Tibial nerve (tissue), 4 donors: ENCODE measurements at places on chromosomes 6 and 20. TPM values are rescaled to one million over a fixed set of nuclear protein-coding genes. Genes with fewer than 3 reads are reported as not detected.

DNA sequence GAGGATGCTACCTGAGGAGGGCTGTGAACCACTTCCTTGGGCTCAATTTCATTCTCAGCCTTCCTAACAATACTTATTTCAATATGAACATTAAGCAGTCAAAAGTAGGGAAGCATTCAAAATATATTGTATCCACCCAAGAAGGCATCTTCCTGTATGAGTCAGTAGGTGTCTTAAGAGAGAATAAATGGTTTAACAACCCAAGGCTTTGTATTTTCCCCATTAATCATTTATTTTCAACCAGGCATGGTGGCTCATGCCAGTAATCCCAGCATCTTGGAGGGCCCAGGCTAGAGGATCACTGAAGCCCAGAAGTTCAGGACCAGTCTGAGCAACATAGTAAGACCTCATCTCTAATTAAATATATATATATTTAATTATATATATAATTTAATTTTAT is 74.5 kb upstream of the MARCKS start:
- no peak overlapping the region for H3K27ac ChIP-seq
- no peaks in the 10 kb centered on the region for H3K36me3 ChIP-seq
- H3K4me3 ChIP-seq = no peak overlapping the region
- no peaks in the 10 kb centered on the region for H3K4me1 ChIP-seq
- no peaks in the 10 kb centered on the region for H3K27me3 ChIP-seq
- no peak for DNase-seq

DNA sequence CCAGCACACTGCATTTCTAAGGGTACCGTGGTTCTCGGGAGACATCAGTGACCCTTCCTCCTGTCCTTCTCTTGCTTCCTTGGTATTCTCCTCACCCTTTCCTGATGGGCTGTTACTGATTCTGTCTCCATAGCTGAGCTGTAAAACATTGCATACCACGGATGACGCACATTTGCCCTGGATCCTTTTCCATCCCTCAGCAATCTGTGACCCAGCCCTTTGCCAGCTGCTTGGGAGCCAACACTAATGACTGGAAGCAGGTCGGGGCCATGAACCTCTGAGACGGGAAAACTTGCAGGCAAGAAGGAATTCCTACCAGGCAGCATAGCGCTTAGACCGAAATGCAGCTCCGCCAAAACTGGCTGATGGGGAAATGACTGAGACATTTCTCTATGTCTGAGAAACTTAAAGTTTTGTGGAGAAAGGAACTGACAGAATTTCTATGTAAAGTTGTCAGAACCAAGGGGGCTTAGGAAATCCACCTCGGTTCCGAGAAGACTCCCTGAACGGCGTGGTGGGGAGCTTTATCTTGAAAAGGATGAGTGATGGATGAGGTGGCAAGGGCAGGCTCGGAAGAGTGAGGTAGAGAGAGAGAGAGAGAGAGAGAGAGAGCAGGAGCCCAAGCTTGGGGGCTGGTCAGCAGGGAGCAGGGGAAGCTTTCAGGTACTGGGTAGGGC is 19.2 kb downstream of the TUBB2B start:
- DNase-seq = peak; percentile 45
- no peak overlapping the region for H3K4me3 ChIP-seq
- no peaks in the 10 kb centered on the region for H3K27me3 ChIP-seq
- no peaks in the 10 kb centered on the region for H3K36me3 ChIP-seq
- peaks cover 9% of the 10 kb centered on the region for H3K4me1 ChIP-seq

GRCh38 chr6:133241901-133242636 is 912 bp downstream of the EYA4 start:
- no peak overlapping the region for H3K27ac ChIP-seq
- H3K4me3 ChIP-seq = peak overlapping the region; percentile 49
- no peaks in the 10 kb centered on the region for H3K4me1 ChIP-seq
- no peaks in the 10 kb centered on the region for H3K36me3 ChIP-seq

Gene TNFRSF6B
- 8.0 TPM for total RNA-seq

GRCh38 chr6:21855811-21856455 is 262.4 kb downstream of the SOX4 start:
- H3K4me3 ChIP-seq = no peak overlapping the region
- H3K36me3 ChIP-seq = no peaks in the 10 kb centered on the region
- H3K27me3 ChIP-seq = no peaks in the 10 kb centered on the region
- H3K27ac ChIP-seq = no peak overlapping the region
- DNase-seq = no peak

Gene IPCEF1
- total RNA-seq = 5.3 TPM

GRCh38 chr6:13425943-13426931 is 61.2 kb downstream of the GFOD1 start:
- no peaks in the 10 kb centered on the region for H3K36me3 ChIP-seq
- no peak overlapping the region for H3K4me3 ChIP-seq
- no peak for DNase-seq
- no peaks in the 10 kb centered on the region for H3K27me3 ChIP-seq

DNA sequence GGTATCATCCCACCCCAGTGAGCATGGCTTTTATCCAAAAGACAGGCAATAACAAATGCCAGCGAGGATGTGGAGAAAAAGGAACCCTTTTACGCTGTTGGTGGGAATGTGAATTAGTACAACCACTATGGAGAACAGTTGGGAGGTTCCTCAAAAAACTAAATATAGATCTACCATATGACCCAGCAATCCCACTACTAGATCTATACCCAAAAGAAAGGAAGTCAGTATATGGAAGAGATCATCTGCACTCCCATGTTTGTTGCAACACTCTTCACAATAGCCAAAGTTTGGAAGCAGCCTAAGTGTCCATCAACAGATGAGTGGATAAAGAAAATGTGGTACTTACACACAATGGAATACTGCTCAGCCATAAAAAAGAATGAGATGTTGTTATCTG is 5.9 kb upstream of the KIAA1755 start:
- no peaks in the 10 kb centered on the region for H3K27me3 ChIP-seq
- H3K27ac ChIP-seq = no peak overlapping the region
- DNase-seq = no peak
- peaks cover 8% of the 10 kb centered on the region for H3K4me1 ChIP-seq

Gene PLN
- 12.7 TPM for total RNA-seq

Gene BTN3A1
- 12.3 TPM for total RNA-seq

Gene LSM14B
- total RNA-seq = 29.1 TPM

GRCh38 chr6:18371010-18371409 is 16.1 kb upstream of the RNF144B start:
- H3K27ac ChIP-seq = no peak overlapping the region
- no peaks in the 10 kb centered on the region for H3K27me3 ChIP-seq
- DNase-seq = no peak
- no peaks in the 10 kb centered on the region for H3K36me3 ChIP-seq

Gene PRPF6
- 70.5 TPM for total RNA-seq

Gene ESR1
- total RNA-seq = 5.4 TPM

GRCh38 chr6:66538551-66539135 is 831.6 kb upstream of the EYS start:
- H3K36me3 ChIP-seq = no peaks in the 10 kb centered on the region
- DNase-seq = no peak
- H3K4me3 ChIP-seq = no peak overlapping the region
- no peaks in the 10 kb centered on the region for H3K27me3 ChIP-seq
- no peaks in the 10 kb centered on the region for H3K4me1 ChIP-seq
- H3K27ac ChIP-seq = no peak overlapping the region

DNA sequence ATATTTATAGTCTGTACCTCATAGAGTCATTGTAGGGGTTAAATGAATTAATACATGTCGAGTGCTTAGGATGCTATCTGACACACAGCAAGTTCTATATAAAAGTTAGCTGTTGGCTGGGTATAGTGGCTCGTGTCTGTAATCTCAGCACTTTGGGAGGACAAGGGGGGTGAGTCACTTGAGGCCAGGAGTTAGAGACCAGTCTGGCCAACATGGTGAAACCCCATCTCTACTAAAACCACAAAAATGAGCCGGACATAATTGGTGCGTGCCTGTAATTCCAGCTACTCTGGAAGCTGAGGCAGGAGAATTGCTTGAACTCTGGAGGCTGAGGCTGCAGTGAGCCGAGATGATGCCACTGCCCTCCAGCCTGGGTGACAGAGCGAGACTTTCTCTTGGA is 222.9 kb downstream of the UBE3D start:
- H3K27ac ChIP-seq = no peak overlapping the region
- no peaks in the 10 kb centered on the region for H3K4me1 ChIP-seq
- no peak for DNase-seq
- no peaks in the 10 kb centered on the region for H3K27me3 ChIP-seq

- peaks cover 9% of the 10 kb centered on the region for H3K36me3 ChIP-seq
- H3K27me3 ChIP-seq = no peaks in the 10 kb centered on the region
- no peaks in the 10 kb centered on the region for H3K4me1 ChIP-seq
- no peak for DNase-seq
- no peak overlapping the region for H3K4me3 ChIP-seq
Measured at GRCh38 chr20:57653910-57654309, 33.7 kb upstream of the ZBP1 start.

DNA sequence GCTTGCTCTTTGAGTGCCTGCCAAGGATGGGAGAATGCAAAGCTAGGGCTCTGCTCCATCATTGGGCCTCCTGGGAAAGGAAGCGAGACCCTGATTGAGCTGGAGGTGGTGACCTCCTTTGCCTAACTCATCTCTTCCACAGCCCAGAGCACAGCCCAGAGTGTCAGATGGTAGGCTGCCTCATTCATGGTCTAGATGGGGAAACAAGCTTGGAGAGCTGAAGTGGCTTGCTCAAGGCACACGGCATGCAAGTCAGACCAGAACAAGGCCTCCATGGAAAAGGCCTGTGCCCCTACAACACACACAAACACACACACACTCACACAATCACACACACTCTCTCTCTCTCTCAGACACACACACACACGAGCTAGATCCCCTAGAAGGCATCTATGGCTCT is 17.5 kb downstream of the TGM3 start:
- DNase-seq = no peak
- H3K4me3 ChIP-seq = no peak overlapping the region
- no peaks in the 10 kb centered on the region for H3K36me3 ChIP-seq
- no peak overlapping the region for H3K27ac ChIP-seq

GRCh38 chr6:95364016-95364604 is 213.2 kb upstream of the MANEA start:
- DNase-seq = no peak
- no peak overlapping the region for H3K27ac ChIP-seq
- no peaks in the 10 kb centered on the region for H3K4me1 ChIP-seq
- no peak overlapping the region for H3K4me3 ChIP-seq
- H3K36me3 ChIP-seq = no peaks in the 10 kb centered on the region

Gene MRAP2
- total RNA-seq = 5.4 TPM

DNA sequence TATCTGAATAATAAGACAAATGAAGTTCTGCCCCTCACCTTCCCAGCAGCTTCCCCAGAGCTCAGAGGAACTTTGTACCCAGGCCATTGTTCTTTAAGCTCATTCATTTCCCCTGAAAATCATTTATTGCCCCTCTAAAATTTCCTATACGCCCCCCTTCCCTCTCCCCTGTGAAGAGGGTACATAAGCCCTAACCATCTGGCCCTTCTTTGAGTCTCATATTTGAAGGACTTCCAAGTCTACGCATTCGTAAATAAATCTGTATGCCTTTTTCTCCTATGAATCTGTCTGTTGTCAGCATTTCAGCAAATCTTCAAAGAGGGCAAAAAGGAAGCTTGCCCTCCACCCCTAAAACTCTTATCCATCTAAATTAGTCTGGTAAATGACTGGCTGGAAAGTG is 73.1 kb upstream of the DST start:
- peaks cover 24% of the 10 kb centered on the region for H3K4me1 ChIP-seq
- no peak overlapping the region for H3K4me3 ChIP-seq
- H3K36me3 ChIP-seq = no peaks in the 10 kb centered on the region
- DNase-seq = no peak
- no peaks in the 10 kb centered on the region for H3K27me3 ChIP-seq

- no peaks in the 10 kb centered on the region for H3K36me3 ChIP-seq
- H3K27me3 ChIP-seq = no peaks in the 10 kb centered on the region
- H3K4me1 ChIP-seq = no peaks in the 10 kb centered on the region
- no peak overlapping the region for H3K4me3 ChIP-seq
Measured at GRCh38 chr6:133758815-133759335, 130.0 kb upstream of the TCF21 start.

Gene KCNK15
- total RNA-seq = 1.2 TPM

DNA sequence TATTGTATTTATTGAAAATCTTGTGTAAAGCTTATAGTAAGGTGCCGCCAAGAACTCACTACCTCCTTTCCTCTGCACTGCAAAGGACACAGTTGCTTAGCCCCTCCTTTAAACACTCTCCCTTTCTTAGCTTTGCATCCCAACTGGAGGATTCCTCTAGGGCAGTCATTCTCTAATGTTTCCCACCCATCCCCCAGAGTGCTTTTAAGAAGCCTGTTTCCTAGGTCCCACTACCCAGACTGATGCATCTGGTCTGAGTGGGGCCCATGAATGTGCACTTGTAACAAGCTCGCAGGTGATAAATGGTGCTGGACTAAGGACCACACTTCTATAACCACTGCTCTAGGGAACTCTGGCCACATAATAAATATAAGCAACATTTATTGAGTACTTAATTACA is 55.2 kb downstream of the B4GALT5 start:
- peaks cover 47% of the 10 kb centered on the region for H3K4me1 ChIP-seq
- H3K4me3 ChIP-seq = no peak overlapping the region
- DNase-seq = no peak
- peaks cover 3% of the 10 kb centered on the region for H3K36me3 ChIP-seq
- no peaks in the 10 kb centered on the region for H3K27me3 ChIP-seq

DNA sequence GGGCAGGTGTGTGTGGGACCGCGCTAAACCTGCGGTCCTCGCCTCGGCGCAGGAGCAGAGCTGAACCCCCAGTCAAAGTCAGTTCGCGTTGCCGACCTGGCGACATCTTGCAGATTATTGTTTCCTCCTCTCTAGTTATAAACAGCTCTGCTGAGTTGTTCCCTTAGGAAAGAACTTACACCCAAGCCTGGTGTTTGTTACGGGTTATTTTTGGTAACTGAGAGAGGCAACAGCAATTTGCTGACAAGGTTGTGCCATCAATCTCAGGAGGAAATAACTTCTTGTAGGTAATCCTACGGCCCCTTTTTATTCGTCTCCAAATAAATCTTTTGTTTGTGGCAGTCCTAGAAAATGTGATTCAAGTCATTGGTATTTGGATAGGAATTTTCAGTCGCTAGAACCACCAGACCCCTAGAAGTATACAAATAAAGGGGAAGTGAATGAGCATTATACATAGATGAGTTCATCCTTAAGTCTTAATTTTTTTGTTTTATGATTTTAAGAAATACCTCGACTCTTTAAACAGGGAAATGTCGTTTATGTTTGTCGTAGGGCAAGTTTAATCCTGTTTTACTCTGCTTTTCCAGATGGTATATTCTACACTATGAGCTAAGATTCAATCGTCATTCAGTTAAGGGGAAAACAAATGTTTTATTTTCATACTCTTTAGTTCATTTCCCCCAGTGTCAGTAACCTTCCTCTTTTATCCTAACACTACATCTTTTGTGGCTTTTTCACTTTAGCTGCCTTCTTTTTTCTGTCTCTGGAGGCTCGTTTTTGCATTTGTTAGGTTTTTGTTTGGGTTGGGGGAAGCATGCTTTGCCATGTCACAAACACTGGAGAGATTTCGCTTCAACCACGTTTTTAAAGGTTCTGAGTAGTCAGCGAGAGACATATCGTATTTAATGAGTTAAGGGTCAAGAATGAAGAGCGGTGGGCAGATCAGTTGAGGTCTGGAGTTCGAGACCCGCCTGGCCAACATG is 1.2 kb downstream of the PM20D2 start:
- DNase-seq = no peak
- H3K4me1 ChIP-seq = no peaks in the 10 kb centered on the region
- peak overlapping the region; percentile 93 for H3K27ac ChIP-seq
- no peaks in the 10 kb centered on the region for H3K27me3 ChIP-seq
